Stimulated activated CD4-positive, alpha-beta T cell treated with anti-CD3 and anti-CD28 coated beads, Interleukin-12 subunit alpha, Interleukin-12 subunit beta, amount 100 ng/mL, for 4 hours (primary cell): ENCODE measurements at places on chromosomes 13 and 19.

DNA sequence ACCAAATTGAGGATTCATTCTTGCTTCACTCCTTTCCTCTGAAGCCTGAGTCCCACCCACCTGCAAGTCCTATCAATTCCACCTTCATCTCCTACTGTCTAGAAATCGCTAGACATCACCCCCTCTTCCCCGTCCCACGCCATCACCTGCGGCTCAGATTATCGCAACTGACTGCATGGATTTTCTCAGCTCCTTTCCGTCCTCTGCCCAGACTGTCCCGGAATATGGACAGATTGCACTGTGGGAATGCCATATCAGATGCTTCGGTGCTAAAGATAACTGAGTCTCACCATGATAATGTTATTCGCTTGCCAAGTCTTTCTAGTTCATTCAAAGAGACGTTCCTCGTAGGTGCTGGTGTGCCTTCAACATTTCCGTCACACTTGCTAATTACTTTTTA lies 66.4 kb upstream of the USP29 start:
- no peak for DNase-seq

GRCh38 chr19:34189917-34190425 lies 17.7 kb downstream of the LSM14A start:
- no peak for DNase-seq

- no peak for DNase-seq
Observed at GRCh38 chr13:28655561-28655960, 3.4 kb upstream of the POMP start.

DNA sequence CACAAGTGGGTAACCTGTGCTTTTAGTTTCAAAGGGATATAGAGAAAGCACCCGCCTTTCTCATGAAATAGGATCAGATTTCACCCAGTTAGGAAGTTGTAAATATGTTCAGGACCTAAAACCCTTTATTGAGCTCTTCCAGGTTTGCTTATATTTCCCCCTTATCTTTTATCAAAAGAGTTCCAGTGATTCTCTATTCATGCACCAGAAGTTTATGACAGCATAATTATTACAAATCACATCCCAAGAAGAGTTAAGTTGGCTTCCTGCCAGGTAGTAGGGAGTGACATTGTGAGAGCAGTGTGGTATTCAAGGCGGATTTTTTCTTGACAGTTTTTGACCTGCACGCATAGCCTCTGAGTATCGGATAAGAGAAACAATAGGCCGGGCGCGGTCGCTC lies 190.3 kb downstream of the STK24 start:
- no peak for DNase-seq

DNA sequence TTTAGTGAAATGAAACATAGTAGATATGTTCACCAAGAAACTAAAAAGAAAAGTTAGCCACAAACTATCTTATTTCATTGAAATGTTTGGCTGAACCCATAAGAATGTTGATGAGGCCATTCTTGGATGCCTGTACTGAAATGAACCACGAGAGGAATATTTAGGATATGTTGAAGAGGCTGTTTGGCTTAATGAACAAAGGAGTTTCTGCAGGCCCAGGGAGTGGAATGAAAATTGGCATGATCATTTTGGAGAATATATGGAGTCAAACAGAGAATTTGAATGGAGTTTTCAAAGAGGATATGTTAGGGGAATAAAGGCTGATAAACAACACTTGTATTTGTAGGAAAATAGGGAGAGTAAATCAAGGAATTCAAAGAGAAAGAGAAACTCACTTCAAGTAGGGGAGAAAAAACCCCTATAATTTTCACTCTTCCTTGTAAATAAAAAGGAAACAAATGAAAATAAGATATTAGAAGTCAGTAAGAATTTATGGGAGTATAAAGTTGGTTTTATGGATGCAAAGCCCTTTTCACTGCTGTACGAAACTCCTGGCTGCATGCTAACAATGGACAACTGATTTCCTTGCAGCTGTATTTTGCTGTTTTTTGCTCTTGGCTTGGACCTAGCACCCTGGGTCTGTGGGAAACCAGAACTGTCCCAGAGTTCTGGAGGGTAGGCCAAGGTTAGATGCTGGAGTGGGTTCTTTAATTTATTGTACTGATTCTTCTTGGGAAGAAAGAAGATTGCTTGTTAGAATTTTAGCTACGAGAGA lies 36.5 kb downstream of the KL start:
- DNase-seq, result no peak

- DNase-seq, result no peak
Observed at GRCh38 chr13:25762795-25763377, 288.9 kb downstream of the SHISA2 start.

DNA sequence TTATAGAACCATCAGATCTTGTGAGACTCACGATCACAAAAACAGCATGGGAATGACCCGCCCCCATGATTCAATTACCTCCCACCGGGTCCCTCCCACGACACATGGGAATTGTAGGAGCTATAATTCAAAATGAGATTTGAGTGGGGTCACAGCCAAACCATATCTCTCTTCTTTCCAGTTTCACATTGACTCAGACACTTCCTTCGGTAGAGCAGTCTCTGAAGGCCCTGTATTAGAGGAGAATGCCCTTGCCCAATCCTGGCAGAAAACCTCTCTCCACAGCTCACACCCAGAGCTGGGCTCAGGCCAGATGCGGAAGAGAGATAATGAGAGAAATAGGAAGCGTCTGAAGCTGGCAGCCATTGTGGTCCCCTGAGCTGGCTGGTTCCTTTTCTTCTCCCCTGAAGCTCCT lies 72.4 kb upstream of the CLDN10 start:
- no peak for DNase-seq

GRCh38 chr13:113148940-113149503 lies 9.4 kb upstream of the PROZ start:
- DNase-seq, result no peak

DNA sequence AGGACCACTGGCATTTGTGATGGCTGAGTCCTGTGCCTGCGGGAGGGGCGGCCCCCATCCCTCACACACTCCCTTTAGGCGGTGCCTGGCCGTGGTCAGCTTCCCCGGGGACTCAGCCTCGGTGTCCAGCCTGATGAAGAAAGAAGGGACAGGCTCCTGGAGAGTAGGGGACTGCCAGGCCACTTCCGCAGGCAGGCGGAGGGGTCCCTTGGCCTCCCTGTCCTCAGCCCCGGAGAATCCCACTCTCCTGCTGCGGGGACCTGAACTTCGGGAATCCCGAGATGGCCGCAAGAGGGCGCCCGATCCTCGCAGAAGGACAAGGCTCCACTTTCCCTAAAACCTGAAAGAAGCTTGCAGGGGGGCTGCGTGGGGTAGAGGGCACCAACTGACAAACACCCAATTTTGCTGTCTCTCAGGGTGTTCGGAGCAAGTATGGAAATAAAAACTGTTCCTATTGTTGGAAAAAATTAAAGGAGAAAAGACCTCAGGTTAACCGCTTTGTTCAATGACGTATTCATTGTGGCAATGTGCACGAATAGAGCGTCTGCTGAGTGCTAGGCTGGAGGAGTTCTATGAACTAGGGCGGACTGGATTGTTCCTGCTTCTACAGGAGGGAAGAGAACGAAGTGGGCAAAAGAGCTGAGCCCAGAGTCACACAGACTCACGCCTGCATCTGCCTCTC lies 297.3 kb downstream of the ZNF536 start:
- DNase-seq, result peak; percentile 58

- no peak for DNase-seq
Observed at GRCh38 chr13:25429466-25429865, 57.7 kb downstream of the ATP8A2 start.

GRCh38 chr19:17982430-17982829 lies 15.5 kb downstream of the KCNN1 start:
- DNase-seq, result no peak

DNA sequence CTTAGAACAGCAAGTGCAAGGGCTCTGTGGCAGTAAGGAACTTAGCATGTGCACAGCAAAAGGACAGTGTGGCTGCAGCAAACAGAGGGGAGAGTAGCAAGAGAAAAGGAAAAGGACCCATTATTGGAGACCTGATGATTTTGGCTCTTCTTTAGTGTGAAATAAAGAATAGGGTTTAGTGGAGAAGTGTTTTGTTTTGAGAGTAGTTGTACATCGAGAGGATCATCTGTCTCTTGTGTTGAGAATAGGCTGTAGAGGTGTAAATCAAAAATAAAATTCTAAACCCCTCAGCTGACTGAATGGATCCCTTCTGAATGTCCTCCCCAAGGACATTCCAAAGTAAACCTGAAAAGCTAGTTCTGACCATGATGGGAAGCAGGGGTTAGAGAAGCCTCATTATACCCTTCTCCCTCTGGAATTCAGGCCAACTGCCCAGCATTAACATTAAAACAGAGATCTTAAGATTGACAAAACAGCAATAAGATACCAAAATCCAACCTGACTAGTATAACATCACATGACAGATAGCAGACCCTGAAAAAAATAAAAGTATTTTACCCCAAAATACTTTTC lies 73.6 kb upstream of the OBI1 start:
- no peak for DNase-seq

DNA sequence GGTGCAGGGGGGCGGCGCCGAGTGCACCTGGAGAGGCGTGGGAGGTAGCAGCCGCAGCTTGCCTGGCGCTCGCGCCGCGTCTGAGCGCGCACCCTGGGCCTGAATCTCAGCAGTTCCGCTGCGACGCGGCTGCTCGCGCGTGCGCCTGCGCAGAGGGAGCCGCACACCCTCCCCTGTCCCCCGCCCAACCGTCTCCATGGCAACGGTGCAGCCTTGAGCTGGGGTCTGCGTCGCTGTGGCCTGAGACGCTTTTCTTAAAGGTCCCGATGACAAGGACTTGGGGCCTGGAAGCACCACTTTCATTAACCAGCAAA lies at the start of gene PNMA8B:
Gene PNMA8B, minus strand, starts transcription at position 82 of the 314 bp plus-strand sequence. CDS start 402 bp downstream, outside the sequence.
- DNase-seq, result peak; percentile 34

DNA sequence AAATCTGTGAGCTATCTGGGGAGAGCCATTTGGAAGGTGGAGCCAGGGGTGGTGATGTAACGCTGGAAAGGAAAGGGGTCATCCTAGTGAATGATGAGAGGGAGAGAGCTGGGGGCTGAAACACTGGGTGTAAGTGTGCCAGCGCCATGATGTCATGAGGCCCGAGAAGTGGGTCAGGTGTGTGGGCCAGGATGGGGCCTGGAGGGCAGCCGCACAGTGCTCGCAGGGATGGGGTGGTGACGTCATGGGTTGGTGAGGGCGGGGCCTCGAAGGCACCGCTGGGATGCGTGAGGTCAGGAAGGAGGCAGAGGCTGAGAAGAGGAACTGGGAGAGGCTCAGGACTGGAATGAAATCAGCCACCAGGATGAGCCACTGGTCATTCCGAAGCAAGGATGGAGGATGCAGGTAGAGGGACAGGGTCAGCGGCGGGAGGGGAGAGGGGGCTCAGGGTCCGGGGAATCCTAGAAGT lies 4.4 kb downstream of the CCDC61 start:
- no peak for DNase-seq

GRCh38 chr19:10061717-10062310 lies 24.3 kb upstream of the SHFL start:
- DNase-seq, result no peak

GRCh38 chr19:49862391-49863253 lies 4.8 kb downstream of the PNKP start:
- no peak for DNase-seq

- no peak for DNase-seq
Observed at GRCh38 chr13:38395497-38395788, 45.8 kb downstream of the UFM1 start.

DNA sequence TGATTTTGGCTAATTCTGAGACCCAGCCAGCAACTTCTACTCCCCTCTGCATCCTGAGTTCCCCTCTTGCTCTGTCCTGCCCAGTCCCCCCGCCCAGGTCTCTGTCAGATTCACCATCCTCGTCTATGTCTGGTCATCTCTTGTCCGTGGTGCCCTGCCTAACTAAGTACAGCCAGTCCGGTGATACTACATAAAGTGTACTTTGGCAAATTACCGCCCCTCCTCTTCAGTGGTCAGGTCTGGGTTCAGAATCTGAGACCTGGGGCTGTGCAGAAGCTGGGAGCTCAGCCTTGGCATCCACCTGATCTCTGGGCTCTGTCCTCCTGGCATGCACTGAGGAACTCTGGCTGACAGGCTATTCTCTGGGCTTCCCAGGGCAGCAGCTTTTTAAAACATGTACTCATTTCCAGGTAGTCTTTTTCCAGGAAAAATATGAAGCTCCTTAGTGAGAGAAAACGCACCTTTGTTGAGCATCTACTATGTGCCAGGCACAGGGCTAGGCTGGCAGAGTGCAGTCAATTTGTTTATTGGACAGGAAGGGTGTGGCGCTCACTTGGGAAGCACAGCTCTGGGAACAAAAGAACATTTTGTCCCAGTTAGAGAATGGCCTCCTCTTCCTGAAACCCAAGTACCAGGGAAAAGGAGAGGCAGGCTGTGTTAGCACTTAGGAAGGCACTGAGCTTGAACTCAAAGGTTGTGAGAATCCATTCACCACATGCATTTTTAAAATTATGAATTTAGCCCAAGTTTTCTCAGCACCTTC lies 88.9 kb downstream of the TSHZ3 start:
- DNase-seq, result no peak

DNA sequence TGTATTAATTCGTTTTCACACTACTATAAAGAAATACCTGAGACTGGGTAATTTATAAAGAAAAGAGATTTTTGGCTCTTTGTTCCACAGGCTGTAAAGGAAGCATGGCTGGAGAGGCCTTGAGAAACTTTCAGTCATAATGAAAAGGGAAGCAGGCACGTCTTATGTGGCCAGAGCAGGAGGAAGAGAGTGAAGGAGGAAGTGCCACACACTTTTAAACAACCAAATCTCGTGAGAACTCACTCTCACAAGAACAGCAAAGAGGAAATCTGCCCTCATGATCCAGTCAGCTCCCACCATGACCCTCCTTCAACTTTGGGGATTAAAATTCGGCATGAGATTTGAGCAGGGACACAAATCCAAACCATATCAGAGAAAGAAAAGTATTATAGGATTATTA lies 1255.9 kb upstream of the MIR17HG start:
- no peak for DNase-seq

GRCh38 chr19:55591555-55591954 lies 7.8 kb downstream of the FIZ1 start:
- DNase-seq, result no peak

DNA sequence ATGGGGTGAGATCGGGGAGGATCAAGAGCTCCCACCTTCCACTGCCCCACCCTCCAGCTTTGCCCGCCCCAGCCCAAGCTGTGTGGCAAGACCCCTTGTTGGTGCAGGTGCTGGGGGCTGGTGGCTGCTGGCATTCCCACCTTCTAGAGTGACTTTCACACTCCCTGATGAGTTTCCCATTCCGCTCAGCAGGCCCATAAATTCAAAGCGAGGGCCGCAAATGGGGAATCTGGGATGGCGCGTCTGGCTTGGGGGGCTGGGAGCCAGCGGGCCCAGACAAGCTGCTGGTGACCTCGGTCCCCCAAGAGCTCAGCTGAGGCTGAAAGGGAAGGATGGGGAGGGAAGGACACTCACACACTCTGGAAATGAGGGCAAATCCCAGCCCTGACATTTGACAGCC lies 110.3 kb downstream of the GADD45B start:
- DNase-seq, result no peak

- no peak for DNase-seq
Observed at GRCh38 chr13:95955255-95955654, 97.9 kb downstream of the UGGT2 start.

- no peak for DNase-seq
Observed at GRCh38 chr19:1069009-1069779, 2.2 kb downstream of the ARHGAP45 start.

DNA sequence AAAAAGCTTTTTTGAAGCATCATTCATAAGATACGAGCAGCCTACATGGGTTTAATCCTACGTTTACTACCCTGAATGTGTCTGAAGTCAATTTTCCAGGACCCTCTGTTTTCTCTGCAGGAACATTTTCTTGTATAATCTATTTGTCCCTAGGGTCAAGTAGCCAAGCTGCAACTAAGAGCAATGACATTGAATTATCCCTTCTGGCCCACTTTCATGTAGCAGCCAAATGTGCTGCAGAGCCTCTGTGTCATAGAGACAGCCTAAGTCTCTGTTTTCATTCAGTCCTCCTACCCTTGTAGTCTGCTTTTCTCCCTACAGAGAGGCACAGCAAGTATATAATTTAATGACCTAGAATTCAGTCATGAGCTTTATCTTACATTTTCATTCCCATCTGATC lies 82.1 kb downstream of the ZAR1L start:
- DNase-seq, result no peak
